NCI-H1105 treated with DMSO at 0.1 percent for 48 hours (cell line): ENCODE measurements at places on chromosomes 5 and 9.

DNA sequence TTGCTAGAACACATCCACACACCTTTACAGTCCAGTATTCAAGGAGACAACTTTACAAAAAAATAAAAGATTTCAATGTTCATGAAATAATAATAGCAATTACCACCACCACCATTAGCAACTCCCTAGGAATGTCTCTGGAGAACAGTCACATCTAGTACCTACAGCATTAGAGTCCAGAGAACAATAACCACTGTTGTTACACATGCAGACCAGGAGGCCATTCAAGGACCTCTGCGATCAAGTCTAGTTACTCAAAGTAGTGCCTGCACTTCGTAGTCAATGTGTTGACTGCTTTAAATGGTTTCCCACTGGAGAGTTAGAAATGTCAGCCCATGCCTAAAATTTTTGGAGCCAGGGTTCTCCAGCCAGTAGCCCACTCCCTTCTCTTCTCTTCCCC, 244.4 kb downstream of the DEPDC1B start:
- no peak for DNase-seq

- DNase-seq: no peak
These were observed 107.2 kb upstream of the MAMDC2 start for GRCh38 chr9:69936427-69936826.

- DNase-seq: no peak
These were observed 10.5 kb downstream of the POC5 start for GRCh38 chr5:75706775-75707174.

DNA sequence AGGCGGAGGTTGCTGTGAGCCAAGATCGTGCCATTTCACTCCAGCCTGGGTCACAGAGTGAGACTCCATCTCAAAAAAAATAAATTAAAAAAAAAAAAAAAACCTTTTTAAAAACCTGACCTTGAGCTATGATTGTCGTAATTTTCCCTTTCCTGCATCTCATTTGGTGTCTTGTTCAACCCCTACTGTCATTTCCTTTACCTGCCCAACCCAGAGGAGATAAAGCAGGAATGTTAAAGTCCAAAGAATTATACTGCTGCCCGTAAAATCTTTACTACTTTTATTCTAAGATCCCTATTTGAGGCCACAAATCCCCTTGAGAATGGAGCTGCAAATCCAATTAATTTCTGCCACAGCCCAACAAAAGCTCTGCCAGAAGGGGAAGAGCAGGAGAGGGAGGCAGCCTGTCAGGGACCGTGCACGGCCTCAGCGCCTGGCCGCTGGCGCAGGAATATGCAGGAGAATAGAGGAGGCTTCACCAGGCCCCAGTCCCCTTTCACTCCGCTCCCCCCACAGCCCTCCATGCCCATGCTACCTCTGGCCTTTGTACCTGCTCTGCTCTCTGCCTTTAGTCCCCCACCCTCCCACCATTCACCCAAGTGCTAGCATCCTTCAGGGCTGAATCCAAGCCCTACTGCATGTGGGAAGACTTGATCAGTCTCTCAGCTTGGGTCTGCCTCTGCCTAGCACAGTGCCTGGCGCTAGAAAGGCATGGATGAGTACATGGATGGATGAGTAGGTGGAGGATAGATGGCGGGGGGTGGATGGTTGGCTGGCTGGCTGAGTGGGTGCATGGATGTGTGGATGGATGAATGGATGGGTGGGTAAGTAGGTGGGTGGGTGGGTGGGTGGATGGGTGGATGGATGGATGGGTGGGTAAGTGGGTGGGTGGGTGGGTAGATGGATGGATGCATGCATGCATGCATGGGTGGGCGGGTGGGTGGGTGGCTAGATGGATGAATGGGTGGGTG, 99.8 kb upstream of the SARDH start:
- DNase-seq: no peak

DNA sequence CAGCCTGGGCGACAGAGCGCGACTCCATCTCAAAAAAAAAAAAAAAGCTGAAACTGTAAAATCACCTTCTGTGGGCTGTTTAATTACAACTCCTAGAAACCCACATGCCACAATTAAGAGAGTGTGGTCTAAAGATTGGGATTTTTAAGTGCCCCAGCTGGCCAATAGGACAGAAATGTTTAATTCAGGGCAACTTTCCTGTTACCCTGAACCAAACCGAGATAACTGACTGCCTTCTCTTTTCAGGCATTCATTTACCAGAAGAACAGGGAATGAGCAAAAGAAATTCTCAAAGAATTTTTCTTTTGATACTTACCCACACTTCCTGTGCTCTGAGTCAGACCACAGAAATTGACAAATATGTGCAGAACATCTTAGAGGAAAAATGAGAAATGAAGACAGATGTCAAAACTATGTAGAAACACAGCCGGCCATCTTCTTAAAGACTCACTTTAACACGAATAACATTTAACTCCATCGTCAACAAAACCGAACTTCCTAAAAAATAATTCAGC, 221.3 kb upstream of the DAPK1 start:
- DNase-seq: no peak

DNA sequence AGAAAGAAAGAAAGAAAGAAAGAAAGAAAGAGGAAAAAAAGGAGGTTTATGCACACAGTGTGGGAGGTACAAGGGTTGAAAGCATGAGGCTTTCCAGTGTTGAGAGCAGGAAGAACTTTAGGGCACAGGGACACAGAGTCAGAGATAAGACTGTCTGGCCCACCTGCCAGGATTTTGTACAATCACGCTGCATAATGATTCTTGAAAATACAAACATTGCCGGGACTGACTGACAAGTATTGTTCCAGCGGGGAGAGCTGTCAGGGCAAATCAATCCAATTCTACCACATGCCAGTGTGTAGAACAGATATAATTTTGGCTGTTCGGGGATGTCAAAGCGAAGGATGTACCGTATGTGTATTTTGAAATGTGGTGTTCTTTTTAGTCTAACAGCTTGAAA, 254.7 kb downstream of the NTRK2 start:
- DNase-seq: no peak

DNA sequence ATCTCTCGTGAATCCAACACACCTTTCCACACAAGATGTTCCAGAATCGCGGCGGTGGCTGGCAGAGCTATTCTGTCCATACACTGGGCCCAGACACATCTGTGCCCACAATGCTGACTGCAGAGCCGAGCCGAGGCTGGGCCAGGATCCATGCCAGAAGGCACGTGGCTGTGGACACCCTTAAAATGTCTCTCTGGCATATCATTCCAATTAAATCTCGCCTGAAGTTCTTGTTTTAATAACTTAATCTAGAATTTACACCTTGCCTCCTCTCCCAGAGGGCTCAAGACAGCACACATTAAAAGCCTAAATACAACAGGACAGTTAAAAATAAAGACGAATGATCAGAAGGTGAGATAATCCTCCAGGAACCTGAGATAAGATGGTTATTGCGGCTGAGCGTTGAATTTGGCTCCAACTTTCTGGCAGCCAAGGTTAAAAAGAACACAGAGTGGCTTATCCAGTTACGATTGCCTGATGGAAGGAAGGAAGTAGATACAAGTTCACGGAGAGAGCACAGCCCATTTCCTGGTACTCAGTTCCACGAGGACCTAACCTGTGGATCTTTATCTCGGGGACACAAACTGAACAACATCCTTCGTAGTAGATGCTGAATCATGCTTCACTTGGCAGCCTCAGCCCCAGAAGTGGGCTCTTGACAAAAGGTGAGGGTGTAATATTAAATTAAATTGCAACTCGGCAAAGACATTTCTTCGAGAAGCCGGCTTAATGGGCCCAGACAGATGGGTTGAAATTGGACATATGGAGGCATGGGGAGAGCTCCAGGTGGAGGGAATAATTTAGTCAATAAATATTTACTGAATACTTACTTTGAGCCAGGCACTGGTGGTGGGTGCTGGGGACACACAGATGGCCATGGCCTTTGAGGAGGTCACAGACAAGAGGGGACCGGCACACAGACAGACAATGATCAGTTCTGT, 86.0 kb upstream of the TBC1D2 start:
- no peak for DNase-seq

DNA sequence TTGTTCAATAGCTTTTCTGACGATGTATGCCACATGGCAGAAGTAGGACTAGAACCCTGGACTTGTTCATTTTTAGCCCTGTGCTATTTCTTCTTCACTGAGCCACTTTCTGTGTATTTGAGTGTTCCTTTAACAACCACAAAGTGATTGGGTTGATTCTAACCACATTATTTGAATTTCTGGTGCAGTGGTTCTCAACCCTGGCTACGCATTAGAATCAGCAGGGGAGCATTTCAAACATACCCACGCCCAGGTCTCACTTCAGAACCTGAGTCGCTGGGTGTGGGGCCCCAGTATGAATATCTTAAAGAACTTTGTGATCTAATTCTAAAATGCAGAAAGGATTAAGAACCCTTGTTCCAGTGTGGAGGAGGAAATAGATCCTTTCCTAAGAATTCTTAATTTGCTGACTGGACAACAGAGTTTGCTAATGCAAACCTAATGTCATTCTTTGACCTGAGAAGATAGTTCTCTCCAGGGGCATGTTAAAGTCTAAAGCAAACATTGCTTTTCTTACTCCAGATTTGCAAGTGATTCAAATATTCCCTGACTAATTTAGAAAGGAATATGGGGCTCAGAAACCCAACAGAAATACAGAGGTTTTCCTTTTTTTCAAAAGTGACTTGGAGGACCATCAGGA, 75.4 kb upstream of the GDNF start:
- DNase-seq: no peak

DNA sequence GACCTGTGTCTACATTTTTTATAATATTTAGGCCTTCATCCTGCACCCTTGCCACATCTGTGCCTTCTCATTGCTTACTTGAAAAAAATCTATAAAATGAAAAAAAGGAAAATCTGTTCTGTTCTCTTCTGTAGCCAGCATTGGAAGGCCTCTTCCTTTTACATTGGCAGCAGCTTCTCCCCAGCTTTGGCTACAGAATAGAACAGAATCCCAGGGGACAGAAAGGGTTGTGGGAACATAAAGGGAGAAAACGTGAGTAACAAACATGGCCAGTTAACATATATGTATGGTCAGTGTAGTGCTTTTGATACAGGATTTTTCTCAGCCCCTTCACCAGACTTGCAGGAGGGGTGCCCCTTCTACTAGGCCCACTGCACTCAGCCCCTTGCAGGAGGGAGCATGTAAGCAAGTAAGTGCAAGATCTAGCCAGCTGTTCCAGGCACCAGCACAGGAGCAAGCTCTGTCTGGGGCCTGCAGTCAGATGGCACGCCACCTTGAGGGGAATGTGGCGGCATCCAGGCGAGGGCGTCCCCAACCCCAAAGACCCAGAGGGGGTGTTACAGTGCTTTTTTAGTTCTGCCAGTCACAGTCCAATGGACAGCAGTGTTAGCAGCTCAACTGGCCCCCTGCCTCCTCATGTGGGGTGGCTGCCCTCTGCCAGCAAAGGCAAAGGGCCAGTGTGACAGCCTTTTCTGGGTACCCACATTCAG, 330.5 kb upstream of the ZNF462 start:
- no peak for DNase-seq

DNA sequence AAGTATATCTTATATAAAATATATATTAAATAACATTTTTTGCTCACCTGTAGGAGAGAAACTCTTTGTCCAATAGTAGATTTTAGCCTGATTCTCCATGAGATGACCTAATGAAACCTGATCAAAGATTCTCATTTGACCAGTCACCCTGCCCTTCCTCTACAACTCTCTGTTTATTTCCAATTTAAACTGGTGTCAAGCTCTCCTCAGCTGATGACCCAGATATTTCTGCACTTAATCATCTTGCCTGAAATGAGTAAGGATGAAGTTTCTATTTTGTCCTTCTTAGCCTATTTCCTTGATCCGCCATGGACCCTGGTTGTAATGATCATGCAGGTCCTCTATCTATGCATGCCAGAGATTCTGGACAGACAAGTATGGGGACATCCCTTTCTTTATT, 179.3 kb upstream of the FGF10 start:
- DNase-seq: no peak

DNA sequence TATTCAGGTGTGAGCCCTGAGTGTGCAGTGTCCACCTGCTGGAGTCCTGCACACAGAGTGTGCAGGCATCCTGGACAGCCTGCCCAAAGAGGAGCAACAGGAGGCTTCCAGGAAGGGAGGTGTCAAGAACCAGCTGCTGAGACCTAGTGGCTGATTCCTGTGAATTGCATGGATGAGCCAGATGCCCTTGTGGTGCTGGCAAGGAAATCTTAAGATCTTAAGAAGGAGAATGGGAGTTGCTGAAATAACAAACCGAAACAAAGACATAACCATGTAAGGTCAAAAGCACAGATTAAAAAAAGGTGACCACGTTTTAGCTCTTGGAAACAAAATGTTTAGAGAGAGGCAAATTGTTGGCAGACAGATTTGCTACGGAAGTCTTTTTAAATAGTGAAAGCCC, 29.3 kb upstream of the RPS23 start:
- no peak for DNase-seq

- DNase-seq: peak; percentile 50
These were observed 1259.8 kb downstream of the PTPRD start for GRCh38 chr9:9352877-9353481.

DNA sequence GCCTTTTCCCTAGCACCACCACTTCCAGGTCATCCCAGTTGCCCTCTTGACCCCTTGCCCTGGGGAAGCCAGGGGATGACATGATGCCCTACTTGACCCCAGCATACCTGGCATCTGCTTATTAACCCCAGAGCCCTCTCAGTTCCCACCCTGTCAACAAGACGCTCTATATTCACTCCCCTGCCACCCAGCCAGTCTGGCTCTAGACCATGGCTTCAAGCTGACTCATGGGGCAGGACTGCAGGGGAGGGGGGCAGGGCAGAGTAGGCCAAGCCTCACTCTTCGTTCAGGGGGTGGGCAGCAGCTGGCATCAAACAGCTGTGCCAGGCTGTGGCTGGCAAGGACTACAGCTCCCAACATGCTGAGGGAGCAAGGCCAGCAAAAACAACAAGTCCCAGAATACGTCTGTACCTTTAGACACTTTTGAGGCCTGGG, 5.3 kb downstream of the ATOSB start:
- DNase-seq: no peak

DNA sequence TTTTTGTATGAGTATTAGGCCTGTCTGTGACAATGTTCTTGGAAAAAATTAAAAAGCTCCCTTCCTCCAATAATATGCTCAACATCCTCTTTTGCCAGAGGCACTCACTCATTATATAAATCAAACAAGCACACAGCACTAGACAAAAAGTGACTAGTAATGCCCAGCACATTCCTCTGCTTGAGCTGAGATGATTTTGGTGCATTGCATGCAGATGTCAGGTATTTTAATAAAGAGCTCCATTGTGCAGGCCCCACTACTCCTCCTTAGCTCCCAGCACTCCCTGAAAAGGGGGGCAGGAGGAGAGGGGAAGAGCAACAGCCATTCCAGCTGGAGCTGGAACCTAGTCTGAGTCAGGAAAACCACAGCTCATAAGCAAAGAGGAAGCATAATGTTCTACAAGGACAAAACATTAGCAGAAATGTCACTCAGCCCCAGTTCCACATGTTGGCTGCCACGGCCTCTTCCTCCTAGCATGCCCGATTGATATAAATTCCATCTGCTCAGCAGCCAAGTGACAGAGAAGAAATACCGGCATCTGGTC, 348.5 kb downstream of the BNC2 start:
- DNase-seq: no peak

DNA sequence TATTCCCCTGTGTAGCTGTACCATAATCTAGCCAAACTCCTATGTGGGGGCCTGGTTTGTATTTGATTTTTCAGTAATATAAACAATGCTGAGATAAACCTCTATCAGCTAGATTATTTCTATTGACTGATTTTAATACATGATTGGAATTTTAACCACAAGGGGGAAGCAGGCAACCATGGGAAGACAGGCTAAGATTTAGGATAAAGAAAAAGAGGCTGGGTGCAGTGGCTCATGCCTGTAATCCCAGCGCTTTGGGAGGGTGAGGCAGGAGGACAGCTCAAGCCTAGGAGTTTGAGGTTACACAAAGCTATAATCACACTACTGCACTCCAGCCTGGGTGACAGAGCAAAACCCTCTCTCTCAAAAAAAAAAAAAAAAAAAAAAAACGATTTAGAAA, 18.1 kb upstream of the GPX3 start:
- DNase-seq: no peak
